ENCODE measurements at places on chromosomes 3 and 15.
A peak's percentile ranks its signal among the peaks of the same experiment; 100 is the strongest.

DNA sequence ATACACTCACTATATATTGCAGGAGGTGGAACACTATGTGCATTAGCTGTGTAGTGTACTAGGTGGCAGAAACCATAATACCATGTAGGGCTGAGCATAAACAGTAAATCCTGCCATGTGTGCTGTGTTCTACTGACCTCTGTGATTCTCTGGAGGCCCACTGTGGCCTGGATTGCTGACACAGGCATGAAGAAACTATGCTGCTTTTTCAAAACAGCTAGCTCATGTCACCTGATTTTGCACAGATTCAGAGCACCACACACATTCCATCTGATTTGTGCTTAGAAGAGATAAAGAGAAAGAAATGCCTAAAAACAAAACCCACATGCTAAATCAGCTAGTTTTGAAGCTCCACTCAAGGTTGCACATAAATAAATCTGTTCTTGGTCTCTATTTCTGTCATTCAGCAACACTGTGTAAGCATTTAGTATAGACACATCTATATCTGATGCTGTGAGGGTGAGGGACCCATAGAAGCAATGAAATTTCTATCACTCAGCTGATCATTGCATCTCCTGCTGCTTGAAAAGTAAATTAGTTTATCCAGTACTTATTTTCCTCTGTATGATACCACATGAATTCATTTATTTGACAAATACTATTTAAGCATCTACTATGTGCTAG is 1007.7 kb upstream of the SEMA6D start:
- no peak for DNase-seq

DNA sequence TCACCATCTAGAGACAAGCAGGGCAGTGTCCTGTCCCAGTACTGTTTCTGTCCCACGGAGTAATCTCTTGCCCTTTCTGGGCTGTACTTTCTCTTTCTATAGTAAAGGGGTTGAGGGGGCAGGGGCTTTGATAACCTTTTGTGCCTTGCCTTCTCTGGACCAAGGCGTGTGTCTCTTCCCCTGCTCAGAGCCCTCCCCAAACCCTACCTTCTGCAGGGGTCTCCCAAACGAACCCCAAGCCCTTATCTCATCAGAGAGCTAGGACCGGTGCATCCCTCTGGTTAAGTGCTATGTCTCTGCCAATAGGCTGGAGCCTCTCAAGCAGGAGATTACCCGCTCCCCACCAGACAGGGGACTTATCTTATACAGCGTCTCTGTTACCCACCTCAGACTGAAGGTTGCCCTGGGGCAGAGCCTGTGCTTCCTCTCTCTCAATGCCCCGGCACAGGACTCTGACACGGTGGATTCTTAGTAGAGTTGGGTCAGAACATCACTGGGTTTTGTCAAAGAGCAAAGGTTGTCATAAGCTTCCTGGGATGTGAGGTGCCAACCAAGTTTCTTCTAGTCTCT is 2.9 kb downstream of the PLEKHO2 start:
- no peak for DNase-seq

- no peak for DNase-seq
Observed at GRCh38 chr15:92098869-92099268, 245.4 kb downstream of the SLCO3A1 start.

DNA sequence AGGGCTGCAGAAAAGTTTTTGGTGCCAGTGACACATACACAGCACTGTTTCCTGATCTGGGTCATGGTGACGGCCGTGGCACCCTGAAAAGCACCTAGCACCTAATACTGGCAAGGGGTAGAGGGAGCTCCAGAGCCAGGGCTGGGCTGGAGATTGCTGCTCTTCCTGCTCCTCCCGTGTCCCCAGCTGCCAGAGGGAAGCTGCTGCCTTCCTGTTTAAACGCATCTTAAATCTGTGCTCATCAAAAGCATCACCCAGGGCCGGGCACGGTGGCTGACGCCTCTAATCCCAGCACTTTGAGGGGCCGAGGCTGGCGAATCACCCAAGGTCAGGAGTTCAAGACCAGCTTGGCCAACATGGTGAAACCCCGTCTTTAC is 156.7 kb upstream of the MEF2A start:
- DNase-seq, result peak; percentile 53

DNA sequence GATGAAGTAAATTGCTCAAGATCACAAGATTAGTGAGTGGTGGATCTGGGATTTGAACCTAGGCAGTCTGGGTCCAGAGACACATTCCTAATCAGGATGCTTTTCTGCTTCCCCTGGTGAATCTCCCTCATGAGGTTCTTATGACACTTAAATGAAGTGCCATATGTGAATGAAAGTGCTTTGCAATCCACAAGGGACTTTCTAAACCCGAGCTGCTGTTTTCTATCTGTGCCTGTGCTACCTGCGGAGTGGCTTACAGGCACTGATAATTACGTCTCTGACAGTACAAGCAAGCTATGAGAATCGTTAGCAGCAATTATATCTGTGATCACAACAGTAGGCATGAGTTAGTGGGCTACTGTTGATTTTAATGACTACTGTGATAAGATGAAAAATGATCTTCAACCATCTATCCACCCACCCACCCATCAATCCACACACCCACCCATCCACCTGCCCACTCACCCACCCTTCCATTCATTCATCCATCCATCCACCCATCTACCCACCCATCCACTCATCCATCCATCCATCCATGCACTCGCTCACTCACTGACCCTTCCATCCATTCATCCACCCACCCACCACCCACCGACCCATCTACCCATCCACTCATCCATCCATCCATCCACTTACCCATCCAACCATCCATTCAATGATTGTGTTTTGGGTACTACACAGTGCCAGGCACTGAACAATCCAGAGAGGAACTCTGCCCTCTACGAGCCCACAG is 51.8 kb downstream of the ATP2B2 start:
- DNase-seq, result no peak

- no peak for DNase-seq
Observed at GRCh38 chr3:23885210-23885609, 31.6 kb downstream of the NKIRAS1 start.

- no peak for DNase-seq
Observed at GRCh38 chr3:119288669-119289403, 5.3 kb upstream of the ARHGAP31 start.

GRCh38 chr3:171379961-171380483 is 80.2 kb downstream of the TNIK start:
- no peak for DNase-seq

GRCh38 chr3:156140001-156140595 is 19.7 kb downstream of the KCNAB1 start:
- no peak for DNase-seq

DNA sequence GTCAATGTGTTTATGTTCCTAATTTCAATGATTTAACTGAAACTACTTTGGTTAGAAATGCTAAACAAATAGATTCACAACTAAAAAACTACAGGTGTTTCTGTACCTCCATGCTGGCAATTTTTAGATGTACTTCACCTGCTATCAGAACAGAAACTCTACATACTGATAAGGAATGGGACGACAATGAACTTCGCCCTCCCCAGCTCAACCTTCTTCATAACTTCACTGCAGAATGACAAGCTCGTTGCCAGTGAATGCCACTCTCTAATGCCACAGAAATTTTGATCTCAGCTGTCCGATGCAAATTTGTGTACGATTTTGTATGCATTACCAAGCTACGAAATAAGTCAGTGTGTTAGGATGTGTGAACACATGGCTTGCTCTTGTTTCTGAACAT is 133.4 kb downstream of the FOXP1 start:
- DNase-seq, result no peak

GRCh38 chr3:28287046-28287445 is 45.6 kb downstream of the CMC1 start:
- no peak for DNase-seq

DNA sequence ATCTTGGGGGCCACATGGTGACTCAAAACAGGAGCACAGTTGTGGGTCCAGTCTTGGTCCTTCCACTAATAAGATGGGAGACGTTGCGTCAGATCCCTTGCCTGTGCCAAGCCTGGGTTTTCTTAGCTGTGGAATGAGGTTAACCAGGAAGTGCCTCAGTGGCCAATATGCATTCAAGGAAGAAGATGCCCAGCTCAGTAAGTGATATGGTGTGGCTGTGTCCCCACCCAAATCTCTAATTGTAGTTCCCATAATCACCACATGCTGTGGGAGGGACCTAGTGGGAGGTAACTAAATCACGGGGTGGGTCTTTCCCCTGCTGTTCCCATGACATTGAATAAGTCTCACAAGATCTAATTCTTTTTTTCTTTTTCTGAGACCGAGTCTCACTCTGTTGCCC is 6.4 kb downstream of the ALG1L2 start:
- no peak for DNase-seq

DNA sequence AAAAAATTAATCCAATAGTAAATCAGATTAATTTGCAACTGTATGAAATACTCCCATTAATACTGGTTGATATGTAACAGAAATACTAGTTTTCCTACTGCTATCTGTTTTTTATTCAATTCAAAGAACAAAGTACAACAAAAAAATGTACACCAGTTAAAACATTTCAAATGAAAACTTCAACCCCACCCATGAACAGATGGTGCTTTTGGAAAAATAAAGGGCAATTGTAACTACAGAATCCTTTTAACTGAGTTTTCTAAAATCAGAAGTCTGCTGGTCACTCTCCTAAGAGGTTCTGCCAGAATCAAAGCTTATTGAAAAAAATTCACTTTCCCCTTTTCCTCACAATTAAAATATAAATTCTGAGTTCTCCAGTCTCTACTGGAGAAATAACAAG is 34.3 kb downstream of the DENND6A start:
- no peak for DNase-seq

DNA sequence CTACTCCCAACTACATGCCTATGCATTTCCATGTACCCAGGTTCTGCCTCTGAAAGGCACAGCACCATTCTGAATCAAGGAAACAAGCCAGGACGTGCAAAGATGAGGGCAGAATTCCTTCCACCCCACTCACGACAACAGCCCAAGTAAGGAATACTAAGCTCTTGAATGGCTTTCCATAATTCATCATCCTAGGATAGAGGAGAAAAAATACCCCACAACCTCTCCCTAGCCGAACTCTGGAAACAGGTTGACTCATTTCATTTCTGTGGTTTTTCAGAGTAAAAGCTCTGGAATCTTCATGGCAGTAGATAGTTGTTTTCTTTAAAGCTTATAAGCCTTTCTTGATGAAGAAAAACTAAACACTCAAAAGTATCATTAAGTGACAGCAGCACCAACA is 77.8 kb downstream of the PDZRN3 start:
- no peak for DNase-seq

GRCh38 chr15:79674124-79674465 is 222.7 kb downstream of the MTHFS start:
- DNase-seq, result no peak

- peak; percentile 79 for DNase-seq
Observed at GRCh38 chr15:83436513-83437158, 10.5 kb upstream of the SH3GL3 start.

GRCh38 chr15:83378921-83379578 is 68.1 kb upstream of the SH3GL3 start:
- no peak for DNase-seq

DNA sequence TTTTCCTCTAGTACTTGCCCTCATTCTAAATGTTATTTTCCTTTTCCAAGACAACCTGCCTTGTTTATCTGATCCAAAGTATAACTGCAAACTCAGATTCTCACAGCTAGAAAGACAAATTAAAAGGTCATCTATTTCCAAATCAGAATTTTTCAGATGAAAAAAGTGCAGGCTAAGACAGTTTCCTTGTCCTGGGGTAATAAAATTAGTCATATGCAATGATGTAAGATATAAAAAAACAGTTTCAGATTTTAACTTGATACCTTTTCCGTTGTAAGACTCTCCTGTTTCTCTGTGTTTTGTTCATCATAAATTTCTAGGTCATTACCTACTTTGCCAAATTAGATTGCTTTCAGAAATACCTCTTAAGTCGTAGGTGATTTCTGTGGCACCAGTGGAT is 238.4 kb upstream of the PEX5L start:
- DNase-seq, result no peak

- DNase-seq, result no peak
Observed at GRCh38 chr3:109339197-109339596, 1.9 kb upstream of the DPPA4 start.

DNA sequence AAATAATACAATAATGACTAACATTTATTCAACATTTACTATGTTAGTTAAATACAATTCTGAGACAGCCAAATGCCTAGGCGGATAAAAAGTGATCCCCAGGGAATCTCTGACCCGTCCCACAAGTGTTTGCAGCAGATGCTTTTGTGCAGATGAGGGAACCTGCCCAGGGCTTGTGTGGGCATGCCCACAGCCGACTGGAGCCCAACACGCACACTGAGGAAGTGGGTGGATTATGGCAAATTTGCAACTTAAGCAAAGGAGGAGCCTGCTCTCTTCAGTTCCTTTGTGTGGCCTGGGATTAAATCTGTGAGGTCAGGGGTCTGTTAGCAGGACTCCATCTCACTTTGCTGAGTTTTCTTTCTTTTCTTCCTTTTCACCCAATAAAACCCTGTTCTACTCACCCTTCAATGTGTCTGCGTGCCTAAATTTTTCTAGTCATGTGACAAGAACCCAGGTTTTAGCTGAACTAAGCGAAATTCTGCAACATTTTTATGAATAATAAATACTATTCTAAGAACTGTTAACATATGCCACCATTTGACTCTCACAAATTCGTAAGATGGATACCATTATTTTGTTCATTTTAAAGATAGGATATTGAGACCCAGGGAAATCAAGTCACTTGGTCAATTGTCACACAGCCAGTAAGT is 13.9 kb upstream of the RTP1 start:
- peak; percentile 81 for DNase-seq

DNA sequence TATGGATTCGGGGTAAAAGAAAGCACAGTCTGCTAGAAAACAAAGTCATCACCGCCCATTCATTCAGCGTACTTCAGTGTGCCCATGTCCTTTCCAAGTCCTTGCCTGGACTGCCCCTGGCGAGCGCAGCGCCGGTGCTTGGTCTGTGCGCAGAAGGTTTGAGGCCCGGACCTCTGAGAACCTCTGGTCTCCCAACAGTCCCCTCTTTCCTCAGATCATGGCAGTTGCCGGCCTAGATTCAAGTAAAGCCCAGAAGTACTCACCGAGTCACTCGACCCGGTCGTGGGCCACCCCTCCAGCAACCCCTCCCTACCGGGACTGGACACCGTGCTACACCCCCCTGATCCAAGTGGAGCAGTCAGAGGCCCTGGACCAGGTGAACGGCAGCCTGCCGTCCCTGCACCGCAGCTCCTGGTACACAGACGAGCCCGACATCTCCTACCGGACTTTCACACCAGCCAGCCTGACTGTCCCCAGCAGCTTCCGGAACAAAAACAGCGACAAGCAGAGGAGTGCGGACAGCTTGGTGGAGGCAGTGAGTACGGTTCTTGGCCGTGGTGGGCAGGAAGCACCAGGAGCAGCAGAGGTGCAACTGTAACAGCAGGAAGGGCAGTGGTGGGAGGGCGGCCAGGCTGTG is 36.3 kb downstream of the CHDH start:
- DNase-seq, result no peak

DNA sequence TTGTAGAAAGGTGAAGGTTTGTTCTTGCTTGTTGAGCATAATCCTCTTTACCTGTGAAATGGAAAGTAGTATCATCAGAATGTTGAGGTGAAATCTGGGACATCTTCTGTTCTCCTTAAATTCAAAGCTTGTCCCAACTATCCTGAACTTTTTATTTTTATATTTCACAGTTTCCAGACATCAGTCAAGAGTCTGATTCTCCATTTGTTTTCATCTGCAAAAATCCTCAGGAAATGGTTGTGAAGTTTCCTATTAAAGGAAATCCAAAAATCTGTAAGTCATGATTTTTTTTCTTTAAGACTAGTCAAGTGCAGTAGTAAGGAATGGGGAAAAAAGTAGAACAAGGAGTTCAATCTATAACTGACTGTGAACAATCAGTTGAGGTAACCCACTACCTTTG is 15.5 kb upstream of the ZNF609 start:
- DNase-seq, result no peak

Measured in KBM-7 (cell line).